Ascending aorta (tissue), 2 donors: ENCODE measurements at places on chromosomes 5 and 9. TPM values are rescaled to one million over a fixed set of nuclear protein-coding genes. Genes with fewer than 3 reads are reported as not detected.

- peak; percentile 77 for DNase-seq
- H3K4me3 ChIP-seq = no peak overlapping the region
- no peaks in the 10 kb centered on the region for H3K27me3 ChIP-seq
- H3K27ac ChIP-seq = peak overlapping the region; percentile 78
- H3K4me1 ChIP-seq = peaks cover 54% of the 10 kb centered on the region
Observed at GRCh38 chr9:76895186-76895585, 10.7 kb downstream of the PRUNE2 start.

- no peaks in the 10 kb centered on the region for H3K27me3 ChIP-seq
- H3K36me3 ChIP-seq = no peaks in the 10 kb centered on the region
- no peaks in the 10 kb centered on the region for H3K4me1 ChIP-seq
Observed at GRCh38 chr5:35852084-35852734, 4.5 kb upstream of the IL7R start.

- H3K27ac ChIP-seq = no peak overlapping the region
- no peak for DNase-seq
- H3K36me3 ChIP-seq = peaks cover 34% of the 10 kb centered on the region
- H3K4me1 ChIP-seq = no peaks in the 10 kb centered on the region
- no peaks in the 10 kb centered on the region for H3K27me3 ChIP-seq
Observed at GRCh38 chr9:109419531-109419930, 78.6 kb downstream of the PTPN3 start.

GRCh38 chr5:95369782-95370181 lies 21.4 kb upstream of the FAM81B start:
- no peak overlapping the region for H3K27ac ChIP-seq
- no peaks in the 10 kb centered on the region for H3K4me1 ChIP-seq
- H3K4me3 ChIP-seq = no peak overlapping the region
- DNase-seq = no peak
- H3K36me3 ChIP-seq = no peaks in the 10 kb centered on the region

- H3K27ac ChIP-seq = no peak overlapping the region
- no peak for DNase-seq
- no peak overlapping the region for H3K4me3 ChIP-seq
- no peaks in the 10 kb centered on the region for H3K36me3 ChIP-seq
Observed at GRCh38 chr5:168592014-168592368, 12.8 kb upstream of the PANK3 start.

DNA sequence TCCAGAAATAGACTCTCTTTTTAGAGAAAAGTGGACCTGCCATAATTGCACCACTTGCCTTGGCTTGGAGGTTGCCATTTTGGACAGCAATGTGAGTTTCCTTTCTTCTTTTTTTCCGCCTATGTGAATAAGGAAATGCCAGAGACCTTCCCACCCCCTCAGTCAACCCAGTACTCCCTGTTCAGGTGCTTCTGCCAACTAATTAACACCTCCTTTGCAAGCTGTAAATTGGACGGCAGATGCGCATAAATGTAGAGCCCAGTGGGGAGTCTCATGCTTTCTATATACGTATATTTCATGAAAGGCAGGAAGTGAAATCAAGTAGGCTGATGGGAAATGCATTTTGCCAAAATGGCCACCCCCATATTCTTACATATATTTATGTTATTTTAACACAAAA lies 269.8 kb upstream of the RFX3 start:
- H3K4me3 ChIP-seq = no peak overlapping the region
- no peaks in the 10 kb centered on the region for H3K27me3 ChIP-seq
- no peak for DNase-seq
- H3K36me3 ChIP-seq = no peaks in the 10 kb centered on the region
- no peak overlapping the region for H3K27ac ChIP-seq

Gene GPR151
- not detected for total RNA-seq

Gene ZBTB34
- 8.9 TPM for total RNA-seq
